ENCODE measurements at places on chromosomes 4 and X.

DNA sequence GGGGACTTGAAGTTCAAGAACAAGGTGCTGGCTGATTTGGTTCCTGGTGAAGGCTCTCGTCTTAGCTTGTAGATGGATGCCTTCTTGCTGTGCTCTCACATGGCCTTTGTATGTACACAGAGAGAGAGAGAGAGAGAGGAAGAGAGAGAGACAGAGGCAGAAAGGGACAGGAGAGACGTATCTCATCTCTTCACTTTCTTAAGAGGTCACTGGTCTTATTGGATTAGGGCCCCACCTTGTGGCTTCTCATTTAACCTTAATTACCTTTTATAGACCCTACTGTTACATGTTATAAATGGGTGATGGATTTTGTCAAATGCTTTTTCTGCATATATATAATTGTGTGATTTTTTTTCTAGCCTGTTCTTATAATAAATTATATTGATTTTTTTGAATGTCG lies 1444.2 kb downstream of the ADGRL3 start:
- DNase-seq = no peak

GRCh38 chr4:81833576-81833975 lies 361.9 kb upstream of the RASGEF1B start:
- DNase-seq = no peak

DNA sequence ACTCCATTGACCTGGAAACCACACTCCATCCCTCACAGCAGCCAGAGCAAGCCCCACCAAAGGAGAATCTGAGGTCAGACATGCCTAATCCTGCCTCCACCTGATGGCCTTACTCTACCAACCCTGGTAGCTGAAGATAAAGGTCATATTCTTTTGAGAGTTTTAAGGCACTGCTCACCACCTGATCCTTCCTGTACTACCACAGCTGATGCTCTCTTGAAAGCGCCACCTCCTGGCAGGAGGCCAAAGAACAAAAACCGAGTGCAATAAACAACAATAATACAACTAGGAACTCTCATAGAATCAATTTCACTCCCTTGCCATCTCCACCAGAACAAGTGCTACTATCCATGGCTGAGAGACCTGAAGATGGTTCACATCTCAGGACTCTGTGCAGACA lies 301.6 kb downstream of the NAF1 start:
- no peak for DNase-seq

GRCh38 chrX:96432647-96433046 lies 252.0 kb upstream of the DIAPH2 start:
- no peak for DNase-seq

GRCh38 chr4:113064244-113064643 lies 14.8 kb downstream of the ANK2 start:
- no peak for DNase-seq

GRCh38 chrX:30898886-30899285 lies 9.8 kb upstream of the TAB3 start:
- no peak for DNase-seq

DNA sequence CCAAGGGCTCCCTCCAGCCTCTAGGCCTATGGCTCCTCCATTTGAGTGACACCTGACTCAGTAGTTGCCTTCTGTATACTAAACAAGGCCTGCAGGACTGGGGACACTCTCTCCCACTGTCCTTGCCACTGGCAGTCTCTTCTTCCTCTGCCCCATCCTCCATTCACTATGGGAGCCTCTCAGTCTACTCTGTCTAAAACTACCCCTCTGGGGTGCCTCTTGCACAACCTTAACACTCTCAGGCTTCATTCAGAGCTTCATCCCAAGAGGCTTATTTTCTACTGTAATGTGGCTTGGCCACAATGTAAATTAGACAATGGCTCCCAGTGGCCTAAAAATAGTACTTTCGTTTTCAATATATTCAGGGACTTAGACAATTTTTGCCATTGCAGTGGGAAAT lies 133.0 kb downstream of the ZC4H2 start:
- DNase-seq = no peak

GRCh38 chr4:143230683-143231082 lies 46.0 kb downstream of the USP38 start:
- no peak for DNase-seq

GRCh38 chr4:137156054-137156453 lies 376.2 kb downstream of the PCDH18 start:
- no peak for DNase-seq

DNA sequence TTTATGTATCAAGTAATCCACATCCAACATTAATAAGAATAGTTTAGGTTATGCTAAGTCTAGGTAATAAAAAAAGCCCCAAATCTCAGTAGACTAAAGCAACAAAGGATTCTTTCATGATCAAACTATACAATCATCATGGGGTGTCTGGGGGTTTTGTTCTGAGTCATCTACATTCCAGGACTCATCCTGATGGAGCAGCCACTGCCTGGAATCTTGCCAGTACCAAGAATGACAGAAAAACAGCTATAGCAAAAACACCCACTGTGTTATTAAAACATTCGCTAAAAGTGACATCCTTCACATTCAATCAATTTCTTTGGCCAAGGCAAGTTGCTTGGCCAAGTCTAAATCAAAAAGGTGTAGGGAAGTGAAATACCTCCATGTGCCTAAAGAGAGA lies 3.9 kb upstream of the ARHGEF38 start:
- DNase-seq = no peak

- DNase-seq = no peak
Observed at GRCh38 chr4:101865501-101866062, 75.1 kb downstream of the BANK1 start.

GRCh38 chr4:117968606-117969005 lies 65.7 kb upstream of the NDST3 start:
- DNase-seq = no peak

GRCh38 chrX:71292669-71293365 lies 8.7 kb upstream of the ITGB1BP2 start:
- DNase-seq = no peak

- DNase-seq = no peak
Observed at GRCh38 chrX:78074088-78074487, 30.0 kb upstream of the PGK1 start.

GRCh38 chrX:17848545-17849265 lies 12.4 kb downstream of the RAI2 start:
- no peak for DNase-seq

GRCh38 chr4:1721666-1722550 lies 587 bp downstream of the TACC3 start:
- no peak for DNase-seq

GRCh38 chr4:22683726-22684125 lies 9.0 kb upstream of the GBA3 start:
- DNase-seq = no peak

- DNase-seq = no peak
Observed at GRCh38 chr4:16893141-16893651, 5.2 kb downstream of the LDB2 start.

GRCh38 chr4:98728433-98728832 lies 70.0 kb upstream of the TSPAN5 start:
- no peak for DNase-seq

DNA sequence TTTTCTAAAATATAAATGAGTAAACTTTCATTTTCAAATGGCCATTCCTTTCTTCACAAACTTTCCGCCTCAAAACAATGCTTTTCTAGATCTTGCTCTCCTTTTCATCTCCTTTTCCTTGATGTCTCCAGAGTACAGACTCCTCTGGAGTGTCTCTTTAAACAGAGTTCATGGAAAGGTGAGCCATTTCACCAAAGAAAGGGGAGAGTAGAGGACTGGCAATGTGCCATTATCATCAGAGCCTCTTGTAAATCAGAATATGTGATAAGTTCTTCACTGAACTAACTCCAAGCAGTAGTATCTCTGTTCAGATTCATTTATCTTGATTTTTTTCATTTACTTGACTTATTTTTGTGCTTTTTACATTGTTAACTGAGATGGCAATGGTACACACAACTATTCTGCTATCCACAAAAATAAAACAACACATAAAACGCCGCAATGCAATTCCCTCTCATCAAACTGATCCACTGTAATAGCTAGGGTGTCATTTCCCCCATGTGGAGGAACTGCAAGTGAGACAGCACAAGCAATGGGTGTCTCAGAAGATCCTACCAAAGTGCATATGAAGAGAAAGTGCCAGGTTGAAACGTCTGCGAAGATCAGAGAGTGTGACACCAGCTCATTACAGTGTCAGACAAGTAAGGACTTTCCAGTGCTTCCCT lies 125.4 kb downstream of the RASL11B start:
- DNase-seq = no peak

DNA sequence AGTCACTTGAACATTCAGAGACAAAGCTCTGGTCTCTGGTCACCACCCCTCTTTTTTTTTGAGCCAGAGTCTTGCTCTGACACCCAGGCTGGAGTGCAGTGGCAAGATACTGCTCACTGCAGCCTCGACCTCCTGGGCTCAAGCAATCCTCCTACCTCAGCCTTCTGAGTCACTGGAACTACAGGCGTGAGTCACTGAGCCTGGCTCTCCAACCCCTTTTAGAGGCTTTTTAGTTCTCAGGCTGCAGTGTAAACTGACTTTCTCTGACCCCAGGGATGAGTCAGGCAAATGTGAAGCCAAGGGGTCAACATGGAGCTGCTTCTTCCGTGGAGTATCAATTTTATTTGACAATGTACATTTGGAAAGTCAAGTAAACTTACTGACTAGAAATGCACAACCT lies 229.2 kb downstream of the PTTG2 start:
- no peak for DNase-seq

DNA sequence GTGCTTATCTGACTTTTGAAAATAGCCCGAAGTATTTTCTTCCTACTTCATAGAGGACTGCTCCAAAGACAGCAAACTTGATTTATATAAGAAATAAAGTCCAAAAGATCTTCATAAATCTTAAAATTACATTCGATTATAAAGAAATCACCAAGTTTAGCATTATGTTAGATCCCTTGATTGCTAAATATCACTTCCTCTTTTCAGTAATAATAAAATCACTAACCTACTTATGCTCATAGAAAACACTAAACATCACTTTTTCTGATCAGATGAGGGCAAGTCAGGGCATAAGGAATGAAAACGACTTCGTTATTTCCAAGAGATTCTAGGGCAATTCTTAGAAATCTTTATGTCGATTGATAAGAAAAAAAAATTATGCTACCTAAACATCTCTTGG lies 32.0 kb downstream of the DYNLT3 start:
- no peak for DNase-seq

GRCh38 chr4:39825741-39826231 lies 127.8 kb downstream of the UBE2K start:
- DNase-seq = no peak

DNA sequence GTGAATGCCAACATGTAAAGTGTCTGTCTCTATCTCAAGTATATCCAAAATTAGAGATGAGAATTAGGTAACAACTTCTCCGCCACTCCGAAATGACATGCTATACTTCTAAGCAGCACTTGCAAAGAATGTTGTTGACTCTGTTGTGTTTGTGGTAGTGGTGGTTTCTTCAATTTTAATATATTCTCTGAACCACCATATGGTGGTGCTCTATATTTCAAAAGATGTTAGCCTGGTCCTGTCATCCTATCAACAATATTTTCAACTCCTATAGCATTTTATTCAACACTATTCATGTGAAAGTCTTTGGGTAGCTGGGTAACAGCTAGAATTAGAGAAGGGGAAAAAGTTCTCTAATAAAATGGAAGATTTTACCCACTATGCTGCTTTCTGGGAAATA lies 1622.8 kb upstream of the IGFBP7 start:
- no peak for DNase-seq

GRCh38 chrX:118507766-118508165 lies 12.2 kb downstream of the DOCK11 start:
- no peak for DNase-seq

DNA sequence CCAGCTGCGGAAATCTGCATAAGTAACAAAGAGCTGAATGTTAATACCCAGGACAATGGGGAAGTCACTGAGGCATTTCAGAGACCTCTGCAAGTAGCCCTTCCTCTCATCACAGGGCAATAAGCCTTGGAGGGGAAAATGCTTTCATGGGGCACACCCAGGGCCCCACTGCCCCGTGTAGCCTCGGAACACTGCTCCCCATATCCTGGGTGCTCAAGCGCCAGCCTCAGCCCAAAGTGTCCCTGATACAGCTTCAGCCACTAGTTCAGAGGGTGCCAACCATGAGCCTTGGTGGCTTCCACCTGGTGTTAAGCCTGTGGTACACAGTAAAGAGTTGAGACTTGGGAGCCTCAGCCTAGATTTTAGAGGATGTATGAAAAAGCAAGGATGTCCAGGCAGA lies 402.8 kb upstream of the CXorf51A start:
- DNase-seq = no peak

DNA sequence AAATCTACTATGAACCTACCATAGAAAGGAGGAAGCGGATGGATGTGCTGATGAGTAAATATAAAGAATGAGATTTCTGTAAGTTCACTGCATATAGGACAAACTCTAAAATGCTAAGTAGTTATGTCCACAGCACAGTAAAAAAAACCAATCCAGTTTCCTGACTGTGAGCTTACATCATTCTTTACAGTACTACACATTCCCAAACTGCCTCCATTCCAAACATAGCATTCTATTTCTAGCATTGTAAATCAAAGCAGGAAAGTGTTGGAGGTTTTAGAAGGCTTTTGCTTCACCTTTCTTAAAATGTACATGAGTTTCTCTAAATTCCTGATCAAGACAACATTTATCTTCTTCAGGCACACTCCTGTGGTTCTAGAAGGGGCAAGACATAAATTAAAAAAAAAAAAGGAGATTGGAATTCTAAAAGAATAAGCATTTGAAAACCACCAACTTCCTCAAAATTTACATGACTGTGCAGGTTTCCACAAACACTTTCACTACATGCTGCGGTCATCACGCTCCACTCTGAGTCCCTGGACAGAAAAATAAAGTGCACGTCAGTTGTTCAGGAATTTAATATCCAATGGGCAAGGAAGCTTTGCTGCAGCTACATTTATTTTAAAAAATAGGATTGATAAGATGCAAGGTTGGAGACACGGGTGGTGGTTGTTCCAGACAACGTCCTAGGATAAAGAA lies 297.6 kb upstream of the STS start:
- DNase-seq = no peak

DNA sequence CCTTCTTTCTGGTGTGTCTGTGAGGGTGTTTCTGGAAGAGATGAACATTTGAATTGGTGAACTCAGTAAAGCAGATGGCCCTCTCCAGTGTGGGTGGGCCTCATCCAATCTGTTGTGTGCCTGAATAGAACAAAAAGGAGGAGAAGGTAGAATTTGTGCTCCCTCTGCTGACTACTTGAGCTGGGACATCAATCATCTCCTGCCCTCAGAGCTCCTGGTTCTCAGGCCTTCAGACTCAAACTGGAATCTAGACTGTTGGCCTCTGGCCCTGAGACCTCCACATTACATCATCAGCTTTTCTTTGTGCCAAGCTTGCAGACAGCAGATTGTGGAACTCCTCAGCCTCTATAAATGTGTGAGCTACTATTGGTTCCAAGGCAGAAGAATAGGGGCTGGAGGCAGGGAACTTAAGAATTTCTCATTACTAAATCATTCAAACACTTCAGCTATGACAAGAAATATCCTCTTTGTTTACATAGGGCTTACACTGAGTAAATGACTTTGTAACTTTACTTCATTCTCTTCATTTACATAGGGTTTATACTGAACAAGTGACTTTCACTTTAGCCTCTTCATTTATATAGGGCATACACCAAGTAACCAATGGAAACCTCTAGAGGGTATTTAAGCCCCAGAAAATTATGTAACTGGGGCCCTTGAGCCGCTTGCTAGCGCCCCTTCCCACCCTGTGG lies 86.9 kb upstream of the NWD2 start:
- DNase-seq = no peak

- no peak for DNase-seq
Observed at GRCh38 chr4:83677656-83678055, 141.7 kb downstream of the GPAT3 start.

Data from stimulated activated CD8-positive, alpha-beta memory T cell treated with anti-CD3 and anti-CD28 coated beads, Interleukin-15, amount 100 ng/mL, for 1 hour (primary cell).